ENCODE measurements at places on chromosomes 13 and 19. TPM values are rescaled to one million over a fixed set of nuclear protein-coding genes. Genes with fewer than 3 reads are reported as not detected.

The BTBD2 gene
- 22.5 TPM for total RNA-seq

The ARID3A gene
- 15.9 TPM for total RNA-seq

DNA sequence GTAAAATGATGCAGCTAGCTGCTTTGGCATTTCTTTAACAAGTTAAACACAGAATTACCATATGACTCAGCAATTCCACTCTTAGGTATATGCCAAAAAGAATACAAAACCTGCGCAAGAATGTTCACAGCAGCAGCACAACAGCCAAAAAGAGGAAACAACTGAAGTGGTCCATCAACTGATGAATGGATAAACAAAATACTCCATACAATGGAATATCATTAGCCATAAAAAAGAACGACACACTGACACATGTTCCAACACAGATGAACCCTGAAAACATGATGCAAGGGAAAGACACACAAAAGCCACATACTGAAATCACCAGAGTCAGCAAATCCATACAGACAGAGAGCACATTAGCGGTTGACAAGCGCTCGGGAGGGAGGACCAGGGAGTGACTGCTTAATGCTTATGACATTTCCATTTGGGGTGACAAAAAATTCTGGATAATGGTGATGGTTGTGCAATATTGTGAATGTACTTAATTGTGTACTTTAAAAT, 3.0 kb downstream of the PCID2 start:
- no peak overlapping the region for H3K27ac ChIP-seq
- DNase-seq, result no peak
- peaks cover 59% of the 10 kb centered on the region for H3K4me1 ChIP-seq

The CXCL17 gene
- total RNA-seq, result not detected

The KLK7 gene
- not detected for total RNA-seq

The MRPL54 gene
- total RNA-seq, result 95.3 TPM

- no peak for DNase-seq
- no peak overlapping the region for H3K4me3 ChIP-seq
- no peak overlapping the region for H3K27ac ChIP-seq
- no peaks in the 10 kb centered on the region for H3K27me3 ChIP-seq
- no peaks in the 10 kb centered on the region for H3K36me3 ChIP-seq
These were observed 2448.7 kb upstream of the PCDH20 start for GRCh38 chr13:63864171-63864902.

DNA sequence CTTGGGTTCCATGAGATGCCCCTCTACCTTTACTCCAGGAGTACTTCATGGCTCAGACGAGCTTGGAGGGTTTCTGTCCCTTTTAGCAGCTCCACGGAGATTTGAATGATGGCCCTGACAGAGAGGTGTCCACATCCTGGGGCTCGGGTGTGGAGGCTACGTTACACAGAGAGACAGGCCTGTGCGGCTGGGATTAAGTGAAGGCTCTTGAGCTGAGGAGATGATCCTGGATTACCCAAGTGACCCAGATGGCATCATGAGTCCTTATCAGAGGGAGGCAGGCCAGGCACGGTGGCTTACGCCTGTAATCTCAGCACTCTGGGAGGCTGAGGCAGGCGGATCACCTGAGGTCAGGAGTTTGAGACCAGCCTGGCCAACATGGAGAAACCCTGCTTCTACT, 12.4 kb downstream of the DPP9 start:
- no peak overlapping the region for H3K27ac ChIP-seq
- no peaks in the 10 kb centered on the region for H3K27me3 ChIP-seq
- no peak for DNase-seq
- peaks cover 8% of the 10 kb centered on the region for H3K4me1 ChIP-seq

- H3K27ac ChIP-seq, result no peak overlapping the region
- no peaks in the 10 kb centered on the region for H3K36me3 ChIP-seq
These were observed 299.7 kb downstream of the DLEU7 start for GRCh38 chr13:50543782-50544181.

- no peak overlapping the region for H3K4me3 ChIP-seq
- H3K36me3 ChIP-seq, result no peaks in the 10 kb centered on the region
- H3K27me3 ChIP-seq, result no peaks in the 10 kb centered on the region
- no peak overlapping the region for H3K27ac ChIP-seq
- DNase-seq, result no peak
- H3K4me1 ChIP-seq, result no peaks in the 10 kb centered on the region
These were observed 170.5 kb downstream of the UQCRFS1 start for GRCh38 chr19:29042450-29042849.

DNA sequence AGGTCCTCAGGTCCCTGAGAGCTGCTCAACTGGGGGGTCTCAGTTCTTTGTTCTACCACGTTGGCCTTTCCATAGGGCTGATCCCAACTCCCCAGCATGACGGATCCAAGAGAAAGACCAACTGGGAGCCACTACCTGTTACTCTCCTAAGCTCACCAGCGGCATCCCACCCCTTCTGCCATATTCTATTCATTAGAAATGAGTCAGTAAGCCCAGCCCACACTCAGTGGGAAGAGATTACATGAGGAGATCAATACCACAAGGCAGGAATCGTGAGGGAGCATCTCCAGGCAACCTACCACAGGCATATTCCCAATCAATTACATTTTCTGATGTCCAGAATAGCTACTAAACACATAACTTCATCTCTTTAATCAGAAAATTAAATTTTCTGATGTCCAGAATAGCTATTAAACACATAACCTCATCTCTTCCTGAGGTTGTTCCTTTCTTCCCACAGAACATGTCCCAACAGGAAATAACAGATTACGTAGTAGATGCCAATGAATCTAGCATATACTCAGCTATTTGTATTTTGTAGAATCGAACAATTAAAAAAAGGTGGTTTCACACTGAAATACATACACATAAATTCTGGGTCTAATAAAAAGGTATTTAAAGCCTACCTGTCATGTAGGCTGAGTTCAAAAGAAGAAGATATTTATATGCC, 708.1 kb upstream of the ARGLU1 start:
- no peaks in the 10 kb centered on the region for H3K36me3 ChIP-seq
- H3K27ac ChIP-seq, result no peak overlapping the region
- DNase-seq, result no peak
- no peak overlapping the region for H3K4me3 ChIP-seq

The IGFL2 gene
- total RNA-seq, result not detected

GRCh38 chr19:54165222-54165621, 5.7 kb upstream of the LENG1 start:
- H3K4me3 ChIP-seq, result no peak overlapping the region
- no peak for DNase-seq
- H3K27ac ChIP-seq, result no peak overlapping the region
- H3K4me1 ChIP-seq, result peaks cover 33% of the 10 kb centered on the region

The RNF17 gene
- total RNA-seq, result not detected

DNA sequence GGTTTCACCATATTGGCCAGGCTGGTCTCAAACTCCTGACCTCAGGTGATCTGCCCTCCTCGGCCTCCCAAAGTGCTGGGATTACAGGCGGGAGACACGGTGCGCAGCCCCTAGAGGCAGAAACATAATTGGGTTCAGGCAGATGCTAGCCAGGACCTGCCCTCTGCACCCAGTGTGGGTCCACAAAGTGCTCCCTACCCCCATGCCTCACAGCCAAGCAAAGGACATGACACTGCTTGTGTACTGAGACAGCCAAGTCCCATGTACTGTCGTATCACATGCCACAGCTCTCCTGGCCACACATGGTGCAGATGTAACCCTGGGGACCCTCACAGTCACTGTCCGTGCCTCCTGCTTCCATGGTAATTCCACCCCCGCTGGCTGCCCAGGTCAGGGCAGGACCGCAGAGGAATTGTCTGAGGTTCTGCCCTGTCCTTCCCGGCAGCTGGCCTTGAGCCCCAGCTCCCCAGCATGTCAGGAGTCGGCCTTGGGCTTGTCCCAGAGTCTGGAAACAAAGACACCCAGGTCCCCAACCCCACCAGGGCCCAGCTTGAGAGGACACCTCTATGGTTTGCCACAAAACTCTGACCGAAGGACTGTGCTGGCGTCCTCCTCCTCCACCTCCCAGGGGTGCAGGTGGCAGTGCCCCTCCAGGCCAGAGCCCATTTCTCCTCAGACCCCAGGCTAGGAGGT, 7.6 kb downstream of the PRR36 start:
- no peak for DNase-seq
- no peak overlapping the region for H3K4me3 ChIP-seq
- peaks cover 4% of the 10 kb centered on the region for H3K27me3 ChIP-seq
- peaks cover 34% of the 10 kb centered on the region for H3K4me1 ChIP-seq
- no peak overlapping the region for H3K27ac ChIP-seq

DNA sequence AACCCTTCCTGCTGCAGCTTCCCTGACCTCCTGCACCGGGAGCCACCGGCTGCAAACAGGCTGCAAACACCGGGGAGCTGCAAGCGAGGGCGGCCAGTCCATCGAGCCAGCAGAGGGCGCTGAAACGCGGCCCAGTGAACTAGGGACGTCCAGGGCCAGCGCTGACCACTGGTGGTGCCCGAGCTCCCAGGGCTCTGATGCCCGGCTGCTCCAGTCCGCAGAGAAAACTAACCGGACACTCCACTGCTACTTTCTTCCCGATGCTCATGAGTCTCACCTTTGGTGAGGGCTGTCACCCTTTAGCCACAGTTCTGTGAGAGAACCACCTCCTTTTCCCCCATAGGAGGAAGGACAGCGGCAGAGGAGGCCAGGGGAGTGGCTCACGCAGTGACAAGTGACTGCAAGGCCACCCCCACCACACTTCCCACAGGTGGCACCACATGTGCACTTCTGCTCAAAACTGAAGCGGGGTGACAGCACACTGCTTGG, 82.8 kb upstream of the MTIF3 start:
- no peak overlapping the region for H3K4me3 ChIP-seq
- DNase-seq, result peak; percentile 37
- H3K4me1 ChIP-seq, result peaks cover 8% of the 10 kb centered on the region
- H3K27ac ChIP-seq, result no peak overlapping the region
- H3K27me3 ChIP-seq, result no peaks in the 10 kb centered on the region
- no peaks in the 10 kb centered on the region for H3K36me3 ChIP-seq

- H3K36me3 ChIP-seq, result no peaks in the 10 kb centered on the region
- no peaks in the 10 kb centered on the region for H3K27me3 ChIP-seq
- H3K27ac ChIP-seq, result no peak overlapping the region
- DNase-seq, result no peak
- peaks cover 22% of the 10 kb centered on the region for H3K4me1 ChIP-seq
These were observed 61.2 kb upstream of the TM9SF2 start for GRCh38 chr13:99439850-99440604.

The ZNF440 gene
- total RNA-seq, result 6.3 TPM

GRCh38 chr13:104466016-104466415, 1399.8 kb upstream of the SLC10A2 start:
- no peak overlapping the region for H3K27ac ChIP-seq
- no peaks in the 10 kb centered on the region for H3K36me3 ChIP-seq
- H3K4me1 ChIP-seq, result no peaks in the 10 kb centered on the region
- H3K27me3 ChIP-seq, result no peaks in the 10 kb centered on the region
- H3K4me3 ChIP-seq, result no peak overlapping the region

The LILRA1 gene
- total RNA-seq, result not detected

- DNase-seq, result no peak
- no peak overlapping the region for H3K4me3 ChIP-seq
- H3K27me3 ChIP-seq, result no peaks in the 10 kb centered on the region
- H3K36me3 ChIP-seq, result no peaks in the 10 kb centered on the region
These were observed 4.8 kb upstream of the UCHL3 start for GRCh38 chr13:75544681-75545330.

The SBK2 gene
- not detected for total RNA-seq

The TSEN34 gene
- 24.6 TPM for total RNA-seq

GRCh38 chr13:63636316-63636993, 2220.8 kb upstream of the PCDH20 start:
- DNase-seq, result no peak
- H3K27me3 ChIP-seq, result no peaks in the 10 kb centered on the region
- no peaks in the 10 kb centered on the region for H3K36me3 ChIP-seq
- H3K27ac ChIP-seq, result no peak overlapping the region

DNA sequence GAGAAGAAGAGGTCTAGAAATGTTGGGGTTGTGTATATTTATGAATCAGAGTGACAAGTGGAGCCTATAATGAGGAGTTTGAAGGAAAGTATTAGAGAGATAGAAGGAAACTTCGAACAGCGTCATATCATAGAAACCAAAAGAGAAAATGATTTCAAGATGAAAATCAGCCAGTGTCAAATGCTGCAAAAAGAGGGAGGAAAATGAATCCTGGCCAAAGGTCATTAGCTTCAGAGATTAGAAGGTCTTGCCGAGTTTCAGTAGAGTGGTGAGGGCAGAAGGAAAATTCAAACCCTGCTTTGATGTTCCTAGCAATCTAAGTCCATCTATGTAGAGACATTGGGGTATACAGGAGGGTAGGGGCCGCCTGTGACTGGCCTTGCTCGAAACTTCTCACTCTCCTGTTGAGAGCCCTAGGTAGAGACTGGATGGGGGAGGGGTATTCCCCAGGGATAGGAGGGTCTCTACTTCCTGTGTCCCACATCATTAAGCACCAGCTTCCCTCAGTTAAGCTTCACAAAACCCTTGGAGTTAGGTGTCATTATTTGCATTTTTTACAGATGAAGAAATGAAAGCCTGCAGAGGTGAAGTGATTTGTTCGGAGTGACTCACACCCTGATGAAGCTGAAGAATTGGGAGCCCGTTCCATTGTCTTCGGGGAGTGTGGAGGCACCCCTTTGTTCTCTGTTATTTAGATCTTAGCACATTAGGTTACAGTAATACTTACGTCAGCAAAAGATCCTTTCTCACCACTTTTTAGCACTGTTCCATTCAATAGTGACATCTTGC, 62.8 kb downstream of the FGF9 start:
- no peaks in the 10 kb centered on the region for H3K36me3 ChIP-seq
- H3K27ac ChIP-seq, result no peak overlapping the region
- DNase-seq, result no peak
- no peaks in the 10 kb centered on the region for H3K4me1 ChIP-seq
- no peaks in the 10 kb centered on the region for H3K27me3 ChIP-seq

DNA sequence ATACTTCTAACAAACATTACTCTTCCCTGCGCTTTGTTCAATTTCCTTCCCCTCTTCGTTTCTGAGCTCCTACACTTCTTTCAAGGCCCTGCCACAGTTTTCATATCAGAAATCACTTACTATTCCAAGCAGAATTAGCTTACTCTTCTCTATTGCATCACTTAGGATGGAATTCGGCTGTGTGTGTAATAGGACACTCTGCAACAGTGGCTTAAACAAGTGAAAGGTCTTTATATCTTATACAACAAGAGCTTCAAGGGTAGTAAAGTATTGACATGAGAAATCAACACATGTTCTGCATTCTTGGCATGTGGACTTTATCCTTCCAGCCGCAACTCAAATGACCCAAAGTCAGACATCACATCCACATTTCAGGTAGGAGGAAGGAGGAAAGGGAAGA, 279.6 kb downstream of the PCDH20 start:
- H3K36me3 ChIP-seq, result no peaks in the 10 kb centered on the region
- no peak for DNase-seq
- no peaks in the 10 kb centered on the region for H3K4me1 ChIP-seq
- H3K27ac ChIP-seq, result no peak overlapping the region

GRCh38 chr19:50413531-50413930, 5.2 kb upstream of the SPIB start:
- no peak overlapping the region for H3K4me3 ChIP-seq
- no peaks in the 10 kb centered on the region for H3K4me1 ChIP-seq
- H3K27ac ChIP-seq, result no peak overlapping the region
- no peaks in the 10 kb centered on the region for H3K36me3 ChIP-seq
- DNase-seq, result no peak

DNA sequence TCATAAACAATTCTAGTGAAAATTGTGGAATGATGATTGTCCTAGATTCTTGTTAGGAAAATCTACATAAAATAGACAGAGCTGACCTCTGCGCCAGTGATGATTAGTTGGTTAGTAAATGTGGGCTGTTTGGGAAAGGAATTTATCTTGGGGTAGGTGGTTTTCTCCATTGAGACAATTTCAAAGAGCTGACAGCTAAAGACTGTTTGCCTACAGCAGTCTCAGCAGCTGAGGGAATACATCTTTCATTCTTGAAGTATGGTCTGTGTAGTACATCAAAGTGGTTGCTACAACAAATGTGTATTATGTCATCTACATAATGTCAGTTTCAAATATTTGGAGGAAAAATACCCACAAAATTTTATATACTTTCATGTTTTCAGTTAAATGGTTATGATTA, 117.2 kb upstream of the TRPC4 start:
- H3K4me1 ChIP-seq, result no peaks in the 10 kb centered on the region
- H3K27ac ChIP-seq, result no peak overlapping the region
- no peak for DNase-seq
- no peak overlapping the region for H3K4me3 ChIP-seq
- H3K27me3 ChIP-seq, result no peaks in the 10 kb centered on the region
